ENCODE measurements at places on chromosomes 2 and 18. TPM values are rescaled to one million over a fixed set of nuclear protein-coding genes. Genes with fewer than 3 reads are reported as not detected.

DNA sequence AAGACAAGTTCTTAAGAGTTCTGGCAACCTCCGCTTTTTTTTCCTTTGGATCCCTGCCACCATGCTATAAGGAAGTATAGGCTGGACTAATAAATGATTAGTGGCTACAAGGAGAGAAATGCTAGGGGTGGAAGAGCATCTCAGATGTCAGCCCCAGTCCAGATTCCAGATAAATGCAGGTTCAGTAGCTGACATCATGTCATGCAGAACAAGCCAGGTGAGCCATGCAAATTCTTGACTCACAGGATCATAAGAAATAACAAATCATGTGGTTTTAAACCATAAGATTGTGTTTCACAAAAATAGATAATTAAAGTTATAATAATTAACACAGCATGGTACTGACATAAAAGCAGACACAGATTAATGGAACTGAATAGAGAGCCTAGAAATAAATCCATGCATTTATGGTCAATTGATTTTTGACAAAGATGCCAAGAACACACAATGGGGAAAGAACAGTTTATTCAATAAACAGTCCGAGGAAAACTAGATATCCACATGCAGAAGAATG, 152.9 kb upstream of the SESTD1 start:
- DNase-seq: no peak

IL18RAP gene
- 0.14 TPM for total RNA-seq

DNA sequence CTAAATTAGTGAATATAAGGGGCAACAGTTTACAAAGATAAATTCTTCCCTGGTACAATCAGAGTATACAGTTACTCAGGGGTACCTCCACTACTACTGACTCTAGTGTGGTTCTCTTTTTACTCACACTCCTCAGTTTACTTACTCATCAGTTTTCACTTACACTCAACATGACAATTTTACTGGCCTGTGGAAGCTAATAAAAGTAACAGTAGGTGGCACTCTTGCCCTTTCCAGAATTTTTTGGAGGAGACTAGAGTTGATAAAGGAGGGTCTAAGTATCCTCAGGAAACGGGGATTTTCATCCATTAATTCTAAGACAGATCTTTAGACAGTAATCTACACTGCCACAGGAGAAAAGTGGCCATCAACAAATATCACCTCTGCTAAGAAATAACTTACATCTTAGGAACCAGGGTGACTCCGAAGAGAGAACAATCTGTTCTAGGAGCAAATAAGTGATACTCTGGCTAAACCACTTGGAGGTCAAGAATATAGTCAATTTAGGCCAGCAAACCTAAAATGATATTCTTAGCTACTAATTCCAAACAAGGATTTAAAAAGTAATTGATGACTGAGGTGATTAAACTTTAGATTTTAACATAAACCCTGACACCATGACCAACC, 61.3 kb downstream of the ATL2 start:
- no peak for DNase-seq

- DNase-seq: peak; percentile 47
Measured at GRCh38 chr2:69685321-69686048, 41.9 kb upstream of the AAK1 start.

GRCh38 chr2:222673883-222674282, 2.4 kb downstream of the MOGAT1 start:
- no peak for DNase-seq

CHAC2 gene
- total RNA-seq: 1.4 TPM

DNA sequence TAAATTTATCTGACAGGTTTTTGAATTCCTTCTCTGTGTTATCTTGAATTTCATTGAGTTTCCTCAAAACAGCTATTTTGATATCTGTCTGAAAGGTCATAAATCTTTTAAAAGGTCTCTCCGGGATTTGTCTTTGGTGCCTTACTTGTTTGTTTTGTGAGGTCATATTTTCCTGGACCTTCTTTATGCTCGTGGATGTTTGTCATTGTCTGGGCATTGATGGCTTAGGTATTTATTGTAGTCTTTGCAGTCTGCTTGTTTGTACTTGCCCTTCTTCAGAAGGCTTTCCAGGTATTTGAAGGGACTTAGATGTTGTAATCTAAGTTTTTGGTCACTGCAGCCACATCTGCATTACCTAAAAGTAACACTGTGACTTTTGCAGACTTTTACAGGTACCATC, 355.2 kb downstream of the PARD3B start:
- peak; percentile 9 for DNase-seq

TNFRSF11A gene
- 10.2 TPM for total RNA-seq

DNA sequence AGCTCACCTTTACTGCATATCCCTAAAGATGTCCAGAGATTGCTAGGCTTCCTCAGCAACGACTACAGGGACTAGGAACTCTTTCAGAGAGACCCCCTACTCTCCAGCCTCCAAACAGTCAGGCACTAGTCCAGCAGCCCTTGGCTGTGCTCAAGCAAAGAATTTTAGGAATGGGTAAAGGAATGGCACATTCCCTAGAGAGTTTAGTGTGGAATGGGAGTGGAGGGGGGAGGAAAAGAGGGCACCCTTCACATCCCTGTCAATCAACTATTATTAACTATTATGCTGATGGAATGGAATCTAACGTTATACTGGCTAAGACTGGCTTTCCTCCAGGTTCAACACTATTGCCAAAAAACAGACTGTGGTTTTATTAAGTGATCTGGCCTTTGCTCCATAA, 64.8 kb downstream of the IKZF2 start:
- no peak for DNase-seq

DNA sequence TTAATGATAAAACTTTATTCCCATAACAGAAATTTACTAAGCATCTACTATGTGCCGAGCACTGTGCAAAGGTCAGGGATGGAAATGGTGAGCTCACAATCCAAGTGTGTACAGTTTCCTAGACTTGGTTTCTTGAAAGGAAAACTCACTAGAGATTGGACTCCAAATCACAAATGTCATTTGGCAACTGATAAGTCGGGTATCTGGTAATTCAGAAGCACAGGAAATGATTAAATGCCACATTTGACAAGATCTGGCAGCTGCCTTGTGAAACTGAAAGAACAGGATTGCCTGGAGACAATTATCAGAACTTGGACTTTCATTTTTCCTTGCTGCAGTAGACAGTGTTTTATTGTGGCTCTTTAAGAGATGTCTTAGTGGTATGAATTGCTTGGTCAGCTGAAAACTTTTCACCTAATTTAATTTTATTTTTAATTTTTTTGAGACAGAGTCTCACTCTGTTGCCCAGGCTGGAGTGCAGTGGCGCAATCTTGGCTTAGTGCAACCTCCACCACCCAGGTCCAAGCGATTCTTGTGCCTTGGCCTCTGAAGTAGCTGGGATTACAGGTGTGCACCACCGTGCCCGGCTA, 19.2 kb downstream of the ITGA6 start:
- no peak for DNase-seq

SP140 gene
- 0.51 TPM for total RNA-seq

DNA sequence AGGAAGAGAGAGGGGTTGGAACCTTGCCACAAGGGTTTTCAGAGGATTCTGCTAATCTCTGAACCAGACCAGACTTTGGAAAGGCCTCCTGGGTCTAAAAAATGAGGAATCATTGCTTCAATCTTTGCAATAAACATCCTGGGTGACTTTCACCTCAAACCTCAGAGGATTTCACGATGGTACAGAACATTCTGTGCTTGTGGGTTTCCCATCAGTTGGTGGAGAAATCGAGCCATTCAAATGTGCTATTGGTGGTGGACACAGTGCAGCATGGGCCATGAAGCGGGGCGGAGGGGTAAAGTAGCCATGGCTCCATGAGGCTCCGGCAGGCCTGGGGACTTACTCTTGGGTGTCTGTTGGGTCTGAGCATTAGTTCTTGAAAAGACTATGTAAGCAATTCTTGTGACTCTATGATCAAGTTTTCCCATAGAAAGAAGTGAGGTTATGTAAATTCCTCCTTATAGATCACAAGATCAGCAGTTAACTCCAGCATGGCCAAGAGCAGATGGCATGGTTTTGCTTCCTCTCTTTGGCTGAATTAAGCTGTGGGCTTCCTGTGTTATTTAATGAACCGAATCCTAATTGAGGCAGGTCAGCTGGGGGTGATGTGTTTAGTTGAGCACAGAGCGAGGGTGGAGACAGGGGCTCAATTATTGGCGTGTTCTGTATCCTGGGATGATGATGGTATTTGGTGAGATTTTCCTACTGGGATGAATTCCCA, 1.9 kb upstream of the IL1R2 start:
- no peak for DNase-seq

- DNase-seq: no peak
Measured at GRCh38 chr2:201344663-201345366, 12.3 kb downstream of the FLACC1 start.

TNS1 gene
- 238 TPM for total RNA-seq

DNA sequence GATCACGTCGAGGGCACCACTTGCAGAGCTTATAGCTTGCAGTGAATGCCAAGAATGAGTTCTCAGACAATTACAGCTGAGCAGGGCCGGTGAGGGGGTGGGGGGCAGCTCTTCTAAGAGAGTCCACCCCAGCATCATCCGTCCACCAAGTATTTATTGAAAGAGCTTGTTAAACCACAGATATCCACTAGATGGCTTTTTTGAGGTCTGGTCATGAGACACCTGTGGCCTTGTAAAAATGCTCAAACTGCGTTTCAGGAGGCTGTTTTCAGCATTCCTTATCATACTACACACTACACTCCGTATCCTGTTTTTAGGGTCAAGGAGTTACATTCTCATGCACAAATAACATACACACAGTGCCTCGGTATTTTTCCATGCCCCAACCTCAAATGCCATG, 51.5 kb downstream of the DNAJC10 start:
- DNase-seq: no peak

GRCh38 chr2:137287913-137288639, 522.7 kb downstream of the THSD7B start:
- DNase-seq: no peak
